Right lung (tissue), 10 donors: ENCODE measurements at places on chromosomes 6 and 20. TPM values are rescaled to one million over a fixed set of nuclear protein-coding genes. Genes with fewer than 3 reads are reported as not detected.
A peak's percentile ranks its signal among the peaks of the same experiment; 100 is the strongest.

DNA sequence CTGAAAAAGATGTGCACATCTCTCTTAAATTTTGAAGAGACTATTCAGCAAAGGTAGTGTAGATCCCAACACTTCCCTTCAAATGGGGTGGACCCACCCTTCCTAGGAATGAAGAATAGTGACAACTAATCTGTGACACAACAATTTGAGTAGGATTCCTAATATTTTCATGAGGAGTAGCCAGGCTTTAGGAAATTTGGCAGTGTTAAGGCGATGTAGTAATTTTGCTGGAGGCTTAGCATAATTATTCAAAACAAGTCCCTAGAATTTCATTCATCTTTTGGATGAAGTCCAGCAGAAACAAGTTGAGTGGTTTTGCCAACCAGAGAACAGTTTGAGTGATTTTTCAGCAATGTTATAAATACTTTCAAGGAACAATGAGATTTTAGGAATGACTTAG lies 52.4 kb downstream of the ELOVL4 start:
- no peak for DNase-seq

GRCh38 chr6:41289815-41290214 lies 3.3 kb upstream of the TREM1 start:
- no peak for DNase-seq

DNA sequence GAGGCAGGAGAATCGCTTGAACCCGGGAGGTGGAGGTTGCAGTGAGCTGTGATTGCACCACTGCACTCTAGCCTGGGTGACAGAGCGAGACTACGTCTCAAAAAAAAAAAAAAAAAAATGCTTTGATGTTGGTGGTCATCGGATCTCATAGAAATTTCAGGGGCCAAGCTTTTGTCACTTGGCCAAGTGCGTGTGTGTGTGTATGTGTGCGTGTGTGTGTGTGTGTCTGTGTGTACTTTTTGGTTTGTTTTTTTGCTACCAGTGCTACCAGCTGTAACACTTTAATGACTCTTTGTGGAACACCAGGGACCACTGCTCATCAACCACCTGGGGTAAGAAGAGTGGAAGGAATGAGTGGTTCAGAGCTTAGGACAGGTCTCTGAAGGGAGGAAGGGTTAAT lies 49.7 kb downstream of the TRAF3IP2 start:
- no peak for DNase-seq

DNA sequence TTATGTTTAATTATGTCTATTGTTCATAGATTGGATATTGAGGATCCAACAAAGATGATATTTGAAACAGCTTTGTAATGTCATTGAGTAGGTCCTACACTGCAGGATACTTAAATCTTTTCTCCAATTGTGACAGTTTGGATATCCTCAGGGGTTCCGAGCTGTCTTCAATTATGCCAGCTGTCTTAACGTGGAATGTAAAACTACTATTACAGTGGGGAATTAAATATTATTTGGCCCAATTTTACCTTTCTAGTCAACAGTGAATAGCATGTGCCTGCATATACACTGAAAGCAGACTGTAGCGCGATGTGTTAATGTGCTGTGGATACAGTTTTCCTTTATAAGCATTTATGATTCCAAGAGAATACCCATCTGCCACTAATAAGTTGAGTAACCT lies 156.9 kb downstream of the GRIK2 start:
- DNase-seq: no peak

GRCh38 chr6:155240905-155241600 lies 22.8 kb upstream of the CLDN20 start:
- no peak for DNase-seq

GRCh38 chr6:126548300-126548699 lies 208.4 kb downstream of the CENPW start:
- DNase-seq: no peak

DNA sequence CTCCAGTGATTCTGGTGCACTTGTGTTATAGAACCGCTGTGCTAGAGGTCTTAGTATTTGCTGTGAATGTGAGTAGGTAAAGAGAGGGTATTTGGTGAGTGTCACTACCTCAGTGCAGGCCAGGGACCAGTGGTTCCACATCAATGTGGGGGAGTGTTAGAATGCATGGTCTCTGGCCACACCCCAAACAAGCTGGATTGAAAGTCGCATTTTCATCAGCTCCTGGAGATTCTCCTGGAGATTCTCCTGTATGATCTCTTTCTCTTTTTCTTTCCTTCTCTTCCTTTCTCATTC lies 26.8 kb upstream of the BCAS1 start:
- no peak for DNase-seq

DNA sequence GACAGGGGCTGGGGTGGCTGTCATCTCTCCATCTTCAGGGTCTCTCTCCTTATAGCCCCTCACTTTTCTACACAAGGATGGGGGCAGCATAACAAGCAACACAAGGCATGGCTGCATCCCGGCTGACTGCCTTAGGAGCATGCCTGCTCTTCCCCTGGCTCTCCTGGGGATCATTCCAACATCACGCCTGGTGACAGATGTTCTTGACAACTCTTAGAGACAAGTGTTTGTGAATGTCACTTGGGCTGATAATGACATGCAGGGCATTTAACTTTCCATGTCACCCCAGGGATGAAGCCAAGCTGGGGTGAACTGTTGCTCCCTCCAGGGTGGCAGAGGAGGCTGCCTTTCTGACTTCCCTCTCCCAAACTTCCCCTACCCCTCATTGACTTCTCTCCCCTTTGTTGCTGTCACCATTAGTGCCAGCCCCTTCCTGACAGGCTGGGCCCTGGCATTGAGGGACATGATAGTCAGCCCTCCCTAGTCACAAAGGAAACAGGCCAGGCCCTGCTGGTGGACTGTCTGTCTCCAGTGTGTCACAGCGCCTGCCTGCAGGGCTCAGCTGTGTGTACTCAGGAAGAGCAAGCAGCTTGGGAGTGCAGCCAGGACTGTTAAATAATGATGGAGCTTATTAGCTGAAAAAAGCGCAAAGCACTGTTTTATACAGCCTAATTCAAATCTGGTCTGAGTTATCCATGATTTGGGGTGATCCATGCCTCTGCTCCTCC lies 161.8 kb downstream of the LRFN2 start:
- DNase-seq: peak; percentile 23

- no peak for DNase-seq
Measured at GRCh38 chr20:29443819-29444218, 1813.6 kb upstream of the DEFB115 start.

DNA sequence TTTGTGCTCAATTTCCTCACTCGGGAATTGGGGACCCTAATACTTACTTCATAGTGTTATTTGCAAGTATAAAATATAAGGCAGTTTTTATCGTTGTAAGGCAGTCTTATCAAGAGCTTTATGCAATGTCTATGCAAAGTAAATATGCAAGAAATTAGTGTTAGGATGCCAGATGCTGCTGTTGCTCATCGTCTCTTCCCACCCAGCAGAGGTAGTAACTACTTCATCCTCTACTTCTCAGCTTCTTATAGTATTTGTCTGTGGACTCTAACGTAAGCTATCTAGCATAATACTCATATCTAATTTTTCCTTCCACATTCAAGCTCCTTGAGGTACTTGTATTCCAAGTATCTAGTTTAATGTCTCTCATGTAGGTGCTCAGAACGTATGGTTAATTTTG lies 11.6 kb downstream of the PLCG1 start:
- no peak for DNase-seq

DNA sequence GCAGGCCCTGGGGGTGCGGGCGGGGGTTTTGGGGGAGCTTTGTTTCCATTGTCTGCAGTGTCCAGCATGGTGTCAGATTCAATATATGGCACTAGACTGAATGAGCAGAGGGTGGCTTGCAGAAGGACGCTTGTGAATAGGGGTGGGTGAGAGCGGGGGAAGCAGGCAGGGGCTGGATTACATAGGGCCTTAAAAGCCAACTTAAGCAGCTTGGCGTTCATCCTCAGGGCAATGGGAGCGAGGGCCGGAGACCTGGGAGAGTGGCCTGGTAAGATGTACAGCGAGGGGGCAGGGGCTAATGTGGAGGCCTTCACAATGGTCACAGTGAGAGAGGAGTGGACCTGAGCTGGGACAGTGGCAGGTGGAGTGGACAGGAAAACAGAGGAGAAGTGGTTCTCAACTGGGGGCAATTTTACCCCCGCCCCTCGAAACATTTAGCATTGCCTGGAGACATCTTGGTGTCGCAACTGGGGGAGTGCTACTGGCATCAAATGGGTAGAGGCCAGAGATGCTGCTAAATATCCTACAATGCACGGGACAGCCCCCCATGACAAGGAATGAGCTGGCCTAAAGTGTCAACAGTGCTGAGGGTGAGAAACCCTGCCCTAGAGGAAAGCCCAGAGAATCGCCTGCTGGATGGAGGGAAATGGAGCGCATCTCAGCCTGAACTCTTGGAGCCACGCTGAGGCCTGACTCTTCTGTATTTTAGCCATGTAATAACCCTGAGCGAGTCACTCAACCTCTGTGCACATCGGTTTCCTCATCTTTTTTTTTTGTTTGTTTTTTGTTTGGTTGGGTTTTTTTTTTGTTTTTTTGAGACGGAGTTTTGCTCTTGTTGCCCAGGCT lies 15.1 kb upstream of the BAK1 start:
- no peak for DNase-seq

- DNase-seq: no peak
Measured at GRCh38 chr6:31287619-31288018, 15.7 kb upstream of the HLA-C start.

DNA sequence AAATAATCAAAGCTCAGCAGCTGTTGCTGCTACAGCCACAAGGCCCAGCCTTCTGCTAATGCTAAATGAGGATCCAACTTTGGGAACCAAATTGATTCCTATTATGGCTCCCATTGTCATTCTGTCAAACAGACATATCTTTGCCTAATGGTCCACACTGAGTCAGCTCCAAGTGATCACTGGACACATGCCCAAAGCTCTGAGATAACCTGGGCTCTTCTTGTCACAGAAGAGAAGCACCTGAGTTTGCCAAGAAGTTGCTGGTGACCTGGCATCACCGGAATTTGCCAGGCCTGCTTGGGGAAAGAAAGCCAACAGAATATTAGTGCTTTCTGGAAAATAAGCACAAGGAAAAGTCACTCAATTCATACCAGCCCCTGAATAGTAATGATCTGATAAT lies 5.8 kb downstream of the TNFRSF21 start:
- no peak for DNase-seq

DNA sequence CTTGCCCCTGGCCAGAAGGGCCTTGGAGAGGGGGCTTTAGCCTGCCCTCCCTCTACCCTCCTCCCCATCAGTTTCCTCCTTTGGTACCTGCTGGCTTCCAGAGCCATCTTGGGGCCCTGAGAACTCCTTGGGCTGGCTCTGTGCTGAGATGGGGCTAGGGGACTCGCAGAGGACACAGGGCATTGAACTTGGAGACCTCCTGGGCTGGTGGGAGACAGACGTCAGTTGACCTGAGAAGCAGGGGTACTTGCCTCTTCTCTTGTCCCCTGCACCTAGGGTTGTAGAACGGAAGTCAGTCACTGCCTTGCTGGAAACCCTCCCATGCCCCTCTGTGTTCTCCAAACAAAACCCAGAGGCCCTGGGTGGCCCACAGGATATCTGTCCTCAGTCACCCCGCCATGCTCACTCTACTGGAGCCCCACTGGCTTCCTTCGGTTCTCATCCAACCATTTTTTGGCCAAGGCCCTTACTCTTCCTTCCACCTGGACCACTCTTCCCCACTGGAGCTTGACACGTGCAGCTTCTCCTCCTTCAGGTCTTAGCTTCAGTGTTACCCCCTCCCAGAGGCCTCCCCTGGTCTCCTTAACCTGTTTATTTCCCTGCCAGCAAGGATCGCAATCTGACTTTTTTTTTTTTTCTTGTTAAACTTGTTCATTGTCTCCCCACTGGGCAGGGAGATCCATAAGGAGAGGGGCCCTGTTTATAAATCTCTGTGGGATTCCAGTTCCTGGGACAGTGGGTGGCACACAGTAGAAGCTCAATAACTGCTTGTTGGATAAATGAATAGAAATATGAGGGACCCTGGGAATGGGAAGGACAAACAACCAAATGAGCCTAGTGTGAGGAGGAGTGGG lies 971 bp downstream of the RBCK1 start:
- DNase-seq: no peak

GRCh38 chr6:113388996-113389395 lies 468.1 kb upstream of the MARCKS start:
- DNase-seq: no peak

GRCh38 chr20:1945660-1946059 lies 48.2 kb downstream of the PDYN start:
- no peak for DNase-seq

DNA sequence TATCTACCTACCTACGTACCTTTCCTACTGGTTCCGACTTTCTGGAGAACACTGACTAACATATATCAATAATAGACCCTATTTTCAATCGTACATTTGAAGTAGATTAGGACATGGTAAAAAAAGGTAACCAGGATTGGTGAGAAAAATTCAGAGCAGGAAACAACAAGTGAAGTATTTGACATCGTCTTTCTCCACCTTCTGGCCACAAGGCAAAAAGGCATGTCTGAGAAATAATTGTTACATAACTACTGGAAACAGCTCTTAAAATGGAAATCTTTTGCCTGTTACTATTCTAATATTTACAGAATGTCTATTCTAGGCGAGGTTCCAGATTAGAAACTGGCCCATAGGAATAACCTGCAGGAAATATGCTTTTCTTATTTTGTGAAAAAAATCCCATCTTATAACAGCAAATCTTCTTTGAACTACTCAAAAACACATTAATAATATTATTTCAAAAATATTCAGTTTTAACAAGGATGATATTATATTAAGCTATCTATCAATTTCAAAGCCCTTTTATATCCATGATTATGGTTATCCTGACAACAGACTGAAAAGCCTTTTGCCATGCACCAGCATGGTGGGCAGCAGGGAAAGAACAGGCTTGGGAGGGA lies 80.8 kb downstream of the RCAN2 start:
- peak; percentile 60 for DNase-seq

- DNase-seq: no peak
Measured at GRCh38 chr6:85157311-85157710, 292.6 kb upstream of the NT5E start.

- DNase-seq: no peak
Measured at GRCh38 chr20:1505361-1505760, 14.1 kb upstream of the SIRPB2 start.

DNA sequence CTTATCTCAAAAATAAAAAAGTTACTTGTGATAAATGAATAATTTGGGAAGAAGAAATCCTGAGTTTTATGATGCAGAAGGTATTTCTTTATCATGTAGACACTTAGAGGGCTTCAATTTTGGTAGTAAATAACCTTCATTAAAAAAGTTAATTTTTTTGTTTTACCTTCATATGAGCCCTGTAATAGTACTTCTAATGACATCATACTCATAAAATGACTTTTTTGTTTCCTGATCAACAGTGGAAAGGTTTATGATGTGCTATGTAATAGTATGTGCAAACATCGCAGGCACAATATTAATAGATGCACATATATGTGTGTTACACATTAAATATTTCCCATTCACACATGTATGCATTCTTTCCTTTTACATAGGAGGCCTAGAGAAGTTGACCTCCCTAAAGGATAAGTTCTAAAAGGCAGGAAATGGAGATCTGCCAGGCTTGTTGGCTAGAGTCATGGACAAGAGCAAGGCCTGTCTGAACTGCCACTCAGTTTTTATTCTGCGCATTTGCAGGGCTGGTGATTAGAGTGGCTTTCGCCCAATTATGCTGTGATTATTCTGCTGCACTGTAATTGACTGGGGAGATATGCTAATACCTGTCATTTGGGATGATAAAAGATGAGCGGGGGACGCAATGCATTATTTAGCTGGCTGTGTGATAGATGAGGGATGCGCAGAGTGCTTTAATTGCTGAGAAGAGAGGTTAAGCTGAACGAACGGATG lies 272.6 kb downstream of the TMEM242 start:
- no peak for DNase-seq

Gene ELMO2
- polyA plus RNA-seq: 63.6 TPM

Gene ASF1A
- polyA plus RNA-seq: 39.8 TPM

Gene C6orf141
- 5.3 TPM for polyA plus RNA-seq

Gene GINS1
- 25.5 TPM for polyA plus RNA-seq
